ENCODE measurements at places on chromosomes 16 and 17. TPM values are rescaled to one million over a fixed set of nuclear protein-coding genes. Genes with fewer than 3 reads are reported as not detected.

DNA sequence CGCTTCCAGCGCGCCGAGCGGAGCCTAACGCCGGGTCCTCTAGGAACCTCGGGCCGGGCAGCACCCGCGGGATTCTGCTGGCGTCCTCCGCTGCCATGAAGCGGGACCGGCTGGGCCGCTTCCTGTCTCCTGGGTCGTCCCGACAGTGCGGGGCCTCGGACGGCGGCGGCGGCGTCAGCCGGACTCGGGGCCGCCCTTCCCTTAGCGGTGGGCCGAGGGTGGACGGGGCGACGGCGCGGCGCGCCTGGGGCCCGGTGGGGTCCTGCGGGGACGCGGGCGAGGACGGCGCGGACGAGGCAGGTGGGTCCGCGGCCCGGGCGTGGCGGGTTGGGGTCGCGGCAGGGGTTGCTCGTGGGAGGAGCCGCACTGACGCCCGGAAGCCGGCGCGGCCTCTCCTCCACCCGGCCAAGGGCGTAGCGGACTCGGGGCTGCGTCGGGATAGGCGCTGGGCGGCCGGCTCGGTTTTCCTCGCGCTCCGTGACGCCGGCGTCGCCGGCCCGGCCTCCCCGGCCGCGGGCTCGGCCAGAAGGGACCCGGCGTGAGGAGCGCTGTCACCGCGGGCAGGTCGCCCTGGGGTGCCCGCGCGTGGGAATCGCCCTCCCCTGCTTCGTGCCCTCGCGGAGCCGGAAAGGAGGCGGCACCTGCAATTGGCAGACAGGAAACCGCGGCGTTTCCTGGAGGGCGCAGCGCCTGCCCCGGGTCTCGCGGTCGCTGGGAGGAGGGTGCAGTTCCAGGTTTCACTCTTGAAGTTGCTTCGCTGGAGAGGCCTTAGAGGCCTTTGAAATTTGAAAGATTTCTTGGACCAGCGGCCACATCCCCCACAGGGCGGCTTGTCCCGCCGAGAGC, 432 bp downstream of the ZNF276 start:
- H3K36me3 ChIP-seq = peaks cover 36% of the 10 kb centered on the region
- H3K4me1 ChIP-seq = peaks cover 40% of the 10 kb centered on the region
- peak overlapping the region; percentile 93 for H3K4me3 ChIP-seq
- H3K27ac ChIP-seq = peak overlapping the region; percentile 98
- no peaks in the 10 kb centered on the region for H3K27me3 ChIP-seq
- DNase-seq = peak; percentile 91

DNA sequence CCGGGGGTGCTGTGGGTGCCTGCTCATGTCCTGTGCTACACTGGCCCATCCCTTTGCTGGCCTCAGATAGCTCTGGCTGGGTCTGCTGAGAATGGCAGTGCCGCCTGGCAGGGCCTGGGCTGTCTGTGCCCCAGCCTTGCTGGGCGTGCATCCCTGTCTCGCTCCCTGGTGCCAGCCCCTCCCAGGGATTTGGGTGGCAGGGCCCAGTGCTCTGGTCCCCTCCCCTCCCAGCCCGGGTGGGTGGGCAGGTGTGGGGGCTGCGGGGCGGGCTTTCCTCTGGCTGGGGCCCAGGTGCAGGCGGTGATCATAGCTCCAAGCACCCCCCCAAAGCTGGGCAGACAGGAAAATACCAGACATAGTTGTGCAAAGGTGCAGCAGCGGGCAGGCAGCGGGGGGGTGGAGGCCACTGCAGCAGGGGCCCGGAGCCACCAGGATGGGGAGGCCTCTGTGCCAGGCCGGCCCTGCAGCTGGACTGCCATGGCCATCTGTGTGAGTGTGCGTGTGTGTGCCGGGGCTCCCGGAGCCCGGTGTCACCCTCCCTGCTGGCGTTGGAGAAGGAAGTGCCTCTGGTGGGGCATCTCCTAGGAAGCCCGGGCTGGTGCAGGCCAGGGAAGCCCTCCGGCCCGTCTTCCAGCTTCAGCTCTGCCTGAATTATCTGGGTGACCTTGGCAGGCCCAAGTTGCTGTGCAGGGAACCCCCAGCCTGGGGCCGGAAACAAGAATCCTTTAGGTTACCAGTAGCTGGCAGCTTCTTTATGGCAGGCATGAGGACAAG, 7.4 kb downstream of the GLIS2 start:
- H3K4me3 ChIP-seq = no peak overlapping the region
- no peaks in the 10 kb centered on the region for H3K27me3 ChIP-seq
- H3K36me3 ChIP-seq = no peaks in the 10 kb centered on the region
- H3K27ac ChIP-seq = no peak overlapping the region
- no peak for DNase-seq

- DNase-seq = no peak
- H3K27ac ChIP-seq = no peak overlapping the region
- no peak overlapping the region for H3K4me3 ChIP-seq
- peaks cover 19% of the 10 kb centered on the region for H3K4me1 ChIP-seq
- H3K36me3 ChIP-seq = no peaks in the 10 kb centered on the region
Observed at GRCh38 chr17:74582633-74583032, 9.4 kb downstream of the CD300LD start.

DNA sequence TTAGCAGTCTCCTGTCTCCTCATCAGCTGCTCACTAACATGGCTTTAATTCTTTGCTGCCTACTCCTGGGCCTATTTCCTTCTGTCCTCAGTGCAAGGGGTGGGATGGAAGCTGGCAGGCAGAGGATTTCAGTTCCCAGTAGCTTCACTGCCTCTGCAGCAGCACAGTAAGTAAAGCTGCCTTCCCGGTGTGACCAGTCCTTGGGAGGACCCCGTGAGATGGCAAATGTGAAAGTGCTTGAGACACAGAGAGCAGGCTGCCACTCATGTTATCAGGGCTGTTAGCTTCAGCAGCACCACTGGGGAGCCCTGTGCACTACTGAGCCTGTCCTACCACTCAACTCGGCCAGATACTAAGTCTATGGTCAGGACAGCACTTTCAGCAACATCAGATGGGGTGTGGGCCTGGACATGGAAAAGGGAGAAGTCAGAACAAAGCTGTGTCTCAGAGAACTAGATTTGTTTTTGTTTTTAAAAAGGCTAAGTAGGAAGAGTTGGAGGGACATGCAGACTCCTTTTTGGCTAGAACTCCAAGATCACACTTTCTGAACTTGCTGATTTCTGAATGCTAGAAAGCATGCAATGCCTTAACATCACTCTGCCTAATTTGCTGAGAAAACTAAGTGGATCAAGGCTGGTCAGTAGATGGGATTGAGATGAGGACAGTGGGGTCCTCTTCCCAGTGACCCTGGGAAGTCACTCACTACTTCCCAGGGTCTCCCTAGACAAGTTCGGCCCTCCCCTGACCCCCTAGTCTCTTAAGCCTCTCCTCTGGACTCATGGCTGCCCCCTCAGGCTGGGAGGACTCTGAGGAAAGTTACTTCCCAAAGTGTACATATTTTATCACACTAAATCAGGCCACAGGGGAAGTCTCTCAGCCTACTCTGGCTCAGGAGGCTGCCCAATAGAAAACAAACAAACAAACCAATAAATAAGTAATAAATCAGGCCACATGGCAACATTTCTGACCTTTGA, 1.1 kb downstream of the ACSF2 start:
- H3K4me1 ChIP-seq = peaks cover 28% of the 10 kb centered on the region
- peaks cover 2% of the 10 kb centered on the region for H3K36me3 ChIP-seq
- H3K27ac ChIP-seq = peak overlapping the region; percentile 79
- peak overlapping the region; percentile 82 for H3K4me3 ChIP-seq
- H3K27me3 ChIP-seq = no peaks in the 10 kb centered on the region

DNA sequence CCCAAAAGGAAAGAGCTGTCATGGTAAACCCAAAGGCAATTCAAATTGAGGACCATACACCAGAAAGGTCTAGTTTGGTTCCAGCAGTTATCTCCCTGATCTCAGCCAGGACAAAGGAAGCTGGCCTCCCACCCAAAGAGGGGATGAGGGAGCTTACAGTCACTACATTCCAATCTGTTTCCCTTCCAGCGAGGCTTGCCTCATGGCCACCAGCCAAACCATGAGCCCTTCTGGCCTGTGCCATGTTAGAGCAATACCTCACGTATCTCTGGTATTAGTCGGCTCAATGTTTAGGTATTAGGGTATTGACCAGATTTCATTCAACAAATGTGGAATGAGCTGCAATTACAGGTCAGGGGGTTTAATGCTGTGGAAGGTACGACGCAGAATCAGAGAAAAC, 8.4 kb downstream of the NDUFAB1 start:
- H3K36me3 ChIP-seq = peaks cover 46% of the 10 kb centered on the region
- H3K4me3 ChIP-seq = no peak overlapping the region
- peaks cover 2% of the 10 kb centered on the region for H3K4me1 ChIP-seq

DNA sequence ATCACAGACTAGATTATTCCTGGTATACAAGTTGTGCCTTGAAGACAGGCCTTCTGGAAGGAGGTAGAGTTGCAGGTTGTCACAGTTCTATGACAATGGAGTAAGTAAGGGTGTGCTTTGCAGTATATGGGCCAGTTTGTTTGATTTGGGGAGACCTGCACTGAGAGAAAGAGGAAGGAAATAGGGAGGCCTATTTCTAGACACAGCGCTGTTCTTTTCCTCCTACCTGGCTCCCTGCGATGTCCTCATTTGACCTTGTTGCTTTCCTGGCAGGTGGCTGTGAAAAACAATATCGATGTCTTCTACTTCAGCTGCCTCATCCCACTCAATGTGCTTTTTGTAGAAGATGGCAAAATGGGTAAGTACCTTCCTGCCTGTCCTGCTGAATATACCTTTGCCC, 22.5 kb upstream of the RASL10B start:
- H3K27me3 ChIP-seq = no peaks in the 10 kb centered on the region
- no peak overlapping the region for H3K4me3 ChIP-seq
- H3K27ac ChIP-seq = no peak overlapping the region
- DNase-seq = no peak

GRCh38 chr16:87252269-87252970, 64.8 kb downstream of the C16orf95 start:
- peaks cover 13% of the 10 kb centered on the region for H3K4me1 ChIP-seq
- H3K27me3 ChIP-seq = no peaks in the 10 kb centered on the region
- H3K4me3 ChIP-seq = no peak overlapping the region
- DNase-seq = no peak

- DNase-seq = no peak
- H3K27me3 ChIP-seq = no peaks in the 10 kb centered on the region
- H3K27ac ChIP-seq = peak overlapping the region; percentile 90
Observed at GRCh38 chr17:51029568-51030463, 90.9 kb downstream of the SPAG9 start.

- peaks cover 15% of the 10 kb centered on the region for H3K27me3 ChIP-seq
- peaks cover 7% of the 10 kb centered on the region for H3K36me3 ChIP-seq
- H3K27ac ChIP-seq = no peak overlapping the region
- H3K4me3 ChIP-seq = no peak overlapping the region
- peaks cover 25% of the 10 kb centered on the region for H3K4me1 ChIP-seq
Observed at GRCh38 chr17:74199306-74200092, 4.0 kb upstream of the RPL38 start.

DNA sequence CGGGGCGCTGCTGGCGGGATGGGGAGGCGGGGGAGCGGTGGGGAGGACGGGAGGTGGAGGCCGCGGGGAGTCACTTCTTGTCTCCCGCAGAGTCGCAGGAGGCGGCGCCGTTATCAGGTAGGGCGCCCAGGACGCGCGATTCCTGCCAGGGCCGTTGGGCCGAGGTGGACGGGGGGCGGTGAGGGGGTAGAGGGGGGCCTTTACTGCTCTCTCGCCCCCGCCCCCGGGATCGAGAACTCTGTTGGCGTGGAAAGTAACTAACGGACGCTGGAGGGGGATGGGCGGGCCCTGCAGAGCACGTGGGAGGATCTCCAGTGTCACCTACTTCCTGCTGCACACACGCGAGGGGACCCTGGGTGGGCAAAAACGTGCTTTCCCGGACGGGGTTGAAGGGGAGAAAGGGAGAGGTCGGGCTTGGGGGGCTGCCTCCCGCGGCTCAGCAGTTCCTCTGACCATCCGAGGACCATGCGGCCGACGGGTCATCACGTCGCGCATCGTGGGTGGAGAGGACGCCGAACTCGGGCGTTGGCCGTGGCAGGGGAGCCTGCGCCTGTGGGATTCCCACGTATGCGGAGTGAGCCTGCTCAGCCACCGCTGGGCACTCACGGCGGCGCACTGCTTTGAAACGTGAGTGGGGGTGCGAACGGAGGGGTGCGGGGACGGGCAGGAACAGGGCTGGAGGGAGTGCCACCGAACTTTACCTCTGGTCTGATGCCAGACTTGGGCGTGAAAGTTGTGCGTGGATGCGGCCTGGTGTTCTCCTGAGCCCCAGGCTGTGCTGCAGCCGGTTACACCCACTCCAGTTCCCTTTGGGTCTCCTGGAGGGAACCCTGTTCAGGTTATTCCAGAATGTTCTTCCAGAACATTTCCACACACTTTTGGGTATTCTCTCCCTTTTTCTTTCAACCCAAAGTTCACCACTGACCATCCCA, 569 bp downstream of the PRSS21 start:
- DNase-seq = peak; percentile 27
- no peaks in the 10 kb centered on the region for H3K27me3 ChIP-seq
- H3K36me3 ChIP-seq = no peaks in the 10 kb centered on the region
- no peaks in the 10 kb centered on the region for H3K4me1 ChIP-seq
- peak overlapping the region; percentile 18 for H3K4me3 ChIP-seq

DNA sequence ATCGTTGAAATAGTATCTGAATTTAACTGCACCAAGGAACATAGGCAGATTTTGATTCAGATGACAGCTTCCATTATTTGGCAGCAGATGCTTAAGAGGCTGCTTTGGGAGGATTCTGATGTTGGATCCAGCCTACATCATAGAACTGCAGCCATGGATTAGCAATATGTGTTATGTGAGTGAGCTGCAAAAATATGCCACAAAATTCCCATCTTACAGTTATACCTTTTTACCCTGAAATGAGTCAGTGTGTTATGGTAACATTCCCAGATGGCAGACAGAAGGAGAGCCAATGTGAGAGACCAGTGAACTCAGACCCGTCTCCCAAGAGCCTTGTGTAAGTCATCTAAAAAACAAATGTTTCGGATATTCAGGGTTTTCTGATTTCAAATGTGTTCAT, 206.1 kb downstream of the CDH13 start:
- DNase-seq = no peak
- peaks cover 9% of the 10 kb centered on the region for H3K27me3 ChIP-seq
- no peaks in the 10 kb centered on the region for H3K36me3 ChIP-seq
- H3K4me3 ChIP-seq = no peak overlapping the region

The ZNF19 gene
- total RNA-seq = 2.7 TPM

The GPR142 gene
- total RNA-seq = not detected

The NUBP2 gene
- 58.5 TPM for total RNA-seq

The CCR7 gene
- total RNA-seq = 173 TPM

The SLC52A1 gene
- total RNA-seq = 0.94 TPM

The KRTAP4-1 gene
- not detected for total RNA-seq

The KRT27 gene
- not detected for total RNA-seq

The ACE gene
- 0.18 TPM for total RNA-seq

The GCGR gene
- not detected for total RNA-seq

The NXPH3 gene
- not detected for total RNA-seq

All from activated CD8-positive, alpha-beta T cell treated with anti-CD3 and anti-CD28 coated beads, Interleukin-2, amount 10 ng/mL, durations not matched to agents 7 days and 5 days (primary cell).